Activated CD4-positive, alpha-beta memory T cell treated with anti-CD3 and anti-CD28 coated beads, Interleukin-2, amount 10 ng/mL, durations not matched to agents 7 days and 5 days (primary cell): ENCODE measurements at places on chromosomes 2 and 18. TPM values are rescaled to one million over a fixed set of nuclear protein-coding genes. Genes with fewer than 3 reads are reported as not detected.

DNA sequence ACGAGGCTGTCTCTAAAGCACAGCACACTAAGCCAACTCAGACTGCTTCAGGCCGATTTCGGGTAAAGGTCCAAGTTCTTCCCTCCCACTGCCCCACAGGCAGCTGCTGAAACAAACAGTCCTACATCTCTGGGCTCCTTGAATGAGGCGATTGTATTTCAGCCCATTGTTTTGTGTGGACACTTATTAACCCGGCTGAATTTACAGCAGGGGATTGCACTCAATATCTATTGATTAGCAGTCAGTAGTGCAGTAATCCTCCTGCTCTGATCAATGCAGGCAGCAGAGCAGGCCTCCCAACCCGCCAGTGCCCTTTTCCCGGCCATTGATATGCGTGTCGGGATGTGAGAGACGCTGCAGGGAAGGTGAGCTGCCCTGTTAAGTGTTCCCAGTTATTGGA lies 330.1 kb downstream of the CMPK2 start:
- H3K4me1 ChIP-seq, result no peaks in the 10 kb centered on the region
- peaks cover 1% of the 10 kb centered on the region for H3K27me3 ChIP-seq
- no peak overlapping the region for H3K27ac ChIP-seq
- H3K4me3 ChIP-seq, result no peak overlapping the region

GTF2A1L gene
- total RNA-seq, result not detected

LRP1B gene
- total RNA-seq, result not detected

- H3K27me3 ChIP-seq, result no peaks in the 10 kb centered on the region
- no peaks in the 10 kb centered on the region for H3K4me1 ChIP-seq
- H3K36me3 ChIP-seq, result no peaks in the 10 kb centered on the region
- no peak for DNase-seq
Measured at GRCh38 chr2:235577404-235578330, 83.8 kb downstream of the AGAP1 start.

DNA sequence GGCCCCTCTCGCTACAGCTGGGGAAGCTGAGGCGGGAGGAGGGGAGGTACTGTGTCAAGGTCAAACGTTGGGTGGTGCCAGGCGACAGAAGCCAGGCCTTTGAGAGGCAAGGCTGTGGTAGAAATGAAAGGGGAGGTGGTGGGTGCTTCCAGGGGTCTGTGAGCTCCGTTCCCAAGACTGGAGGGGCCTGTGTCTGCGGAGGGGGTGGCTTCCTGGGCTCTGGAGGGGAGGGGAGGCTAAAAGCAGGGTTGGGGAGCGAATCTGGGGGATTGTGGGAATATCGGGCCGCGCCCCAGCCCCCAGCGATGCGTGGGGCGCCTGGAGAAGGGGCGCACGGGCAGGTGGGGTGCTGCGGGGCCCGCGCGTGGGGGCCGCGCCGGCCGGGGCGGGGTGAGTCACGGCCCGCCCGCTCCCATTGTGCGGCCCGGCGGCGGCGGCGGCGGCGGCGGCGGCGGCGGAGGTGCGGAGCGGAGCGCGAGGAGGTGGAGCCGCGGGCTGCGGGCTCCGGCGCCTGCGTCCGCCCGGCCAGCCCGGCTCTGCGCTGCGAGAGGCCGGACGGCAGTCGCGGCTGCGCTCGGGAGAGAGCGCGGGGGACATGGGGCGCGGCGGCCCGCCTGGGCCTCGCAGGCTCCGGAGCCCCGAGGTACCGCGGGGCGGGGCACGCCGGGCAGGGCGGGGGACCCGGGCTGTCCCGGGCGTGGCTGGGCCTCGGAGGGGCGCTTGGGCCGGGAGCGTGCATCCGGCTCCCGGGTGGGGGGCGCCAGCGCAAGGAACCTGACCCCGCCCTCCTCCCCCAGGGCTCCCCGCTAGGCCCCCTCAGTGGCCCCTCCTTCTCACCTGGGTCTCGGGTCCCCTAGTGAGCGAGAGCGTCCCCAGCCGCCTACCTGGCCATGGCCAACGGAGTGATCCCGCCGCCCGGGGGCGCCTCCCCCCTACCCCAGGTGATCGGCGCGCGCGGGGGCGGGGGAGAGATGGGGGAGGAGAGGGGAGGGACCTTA lies at the start of gene SLC4A3:
Gene SLC4A3, plus strand, starts transcription at position 528 of the 998 bp plus-strand sequence. Its CDS starts 363 bp downstream, at position 891.
- no peak within 1 kb of the TSS for H3K27ac ChIP-seq
- no peaks in the 10 kb centered on the region for H3K36me3 ChIP-seq
- peaks cover 6% of the 10 kb centered on the region for H3K4me1 ChIP-seq
- H3K27me3 ChIP-seq, result peaks cover 35% of the 10 kb centered on the region

TWIST2 gene
- not detected for total RNA-seq

- no peaks in the 10 kb centered on the region for H3K27me3 ChIP-seq
- no peak overlapping the region for H3K4me3 ChIP-seq
- no peak overlapping the region for H3K27ac ChIP-seq
- H3K4me1 ChIP-seq, result peaks cover 6% of the 10 kb centered on the region
Measured at GRCh38 chr2:119838179-119838578, 78.5 kb downstream of the PTPN4 start.

DNA sequence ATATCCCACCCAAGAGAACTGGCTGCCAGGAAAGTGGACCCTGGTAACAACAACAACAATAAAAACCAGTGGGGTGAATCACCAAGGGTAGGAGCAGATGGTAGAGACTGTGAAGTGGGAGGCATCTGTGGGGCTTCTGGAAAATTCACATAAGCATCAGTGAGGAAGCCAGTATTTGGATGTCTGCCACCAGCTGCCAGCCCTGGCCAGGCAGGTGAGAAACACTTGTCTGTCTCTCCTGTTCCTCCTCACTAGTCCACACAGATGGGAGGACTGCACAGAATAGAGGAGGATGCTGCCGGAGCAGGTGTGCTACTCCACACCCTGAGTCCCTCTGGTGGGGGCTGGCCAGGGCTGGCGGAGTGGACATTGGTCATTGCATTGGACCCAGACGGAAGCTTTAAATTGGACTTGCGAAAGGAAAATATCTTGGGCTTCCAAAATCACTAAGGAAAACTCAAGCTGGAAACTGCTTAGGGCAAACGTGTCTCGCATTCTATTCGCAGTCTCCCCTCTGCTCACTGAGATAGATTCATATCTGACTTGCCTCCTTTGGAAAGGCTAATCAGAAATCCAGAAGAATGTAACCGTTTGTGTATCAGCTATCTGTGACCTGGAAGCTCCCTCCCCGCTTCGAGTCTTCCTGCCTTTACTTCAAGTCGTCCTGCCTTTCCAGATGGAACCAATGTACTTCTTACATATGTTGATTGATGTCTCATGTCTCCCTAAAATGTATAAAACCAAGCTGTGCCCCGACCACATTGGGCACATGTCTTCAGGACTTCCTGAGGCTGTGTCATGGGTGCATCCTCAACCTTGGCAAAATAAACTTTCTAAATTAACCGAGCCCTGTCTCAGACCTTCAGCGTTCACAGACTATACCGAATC lies 69.1 kb downstream of the NAB1 start:
- H3K4me3 ChIP-seq, result no peak overlapping the region
- H3K4me1 ChIP-seq, result peaks cover 48% of the 10 kb centered on the region
- no peaks in the 10 kb centered on the region for H3K36me3 ChIP-seq
- H3K27me3 ChIP-seq, result no peaks in the 10 kb centered on the region
- no peak for DNase-seq
